H7 (cell line): ENCODE measurements at places on chromosomes 11 and 22. TPM values are rescaled to one million over a fixed set of nuclear protein-coding genes. Genes with fewer than 3 reads are reported as not detected.

The NEFH gene
- total RNA-seq, result 1.0 and 2.0 TPM in 2 replicates

The BTBD18 gene
- not detected in 2 replicates for total RNA-seq

GRCh38 chr11:64607381-64607985 lies 16.5 kb downstream of the SLC22A12 start:
- no peak for DNase-seq

DNA sequence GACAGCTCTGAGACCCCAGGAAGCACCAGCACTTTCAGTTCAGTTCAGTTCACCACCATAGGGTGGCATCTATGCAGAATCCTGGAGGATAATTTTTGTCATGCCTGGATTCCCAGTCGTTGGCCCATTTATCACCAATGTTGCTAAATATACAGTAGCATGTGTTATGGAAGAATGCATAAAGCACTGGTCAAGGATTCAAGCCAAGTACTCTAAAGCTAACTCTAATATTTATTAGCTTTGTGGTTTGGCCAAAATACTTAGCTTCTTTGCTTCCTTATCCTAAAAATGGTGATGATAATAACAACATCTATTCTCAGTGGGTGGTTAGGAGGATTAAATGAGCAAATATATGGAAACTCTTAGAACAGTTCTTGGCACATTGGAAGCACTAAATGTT lies 294.7 kb upstream of the ZC3H12C start:
- DNase-seq, result no peak

GRCh38 chr11:117595440-117595839 lies 201.6 kb downstream of the DSCAML1 start:
- DNase-seq, result peak; percentile 71

- DNase-seq, result no peak
These were observed at the start of gene TMEM225 for GRCh38 chr11:123885570-123885969. TSS of gene TMEM225 (minus strand) at chr11:123885670. CDS start at chr11:123885425, 245 bp downstream.
